NCI-H524 treated with DMSO at 0.1 percent for 48 hours (cell line): ENCODE measurements at places on chromosomes 2 and 18.

GRCh38 chr18:32358529-32358928, 112.2 kb downstream of the GAREM1 start:
- no peak for DNase-seq

DNA sequence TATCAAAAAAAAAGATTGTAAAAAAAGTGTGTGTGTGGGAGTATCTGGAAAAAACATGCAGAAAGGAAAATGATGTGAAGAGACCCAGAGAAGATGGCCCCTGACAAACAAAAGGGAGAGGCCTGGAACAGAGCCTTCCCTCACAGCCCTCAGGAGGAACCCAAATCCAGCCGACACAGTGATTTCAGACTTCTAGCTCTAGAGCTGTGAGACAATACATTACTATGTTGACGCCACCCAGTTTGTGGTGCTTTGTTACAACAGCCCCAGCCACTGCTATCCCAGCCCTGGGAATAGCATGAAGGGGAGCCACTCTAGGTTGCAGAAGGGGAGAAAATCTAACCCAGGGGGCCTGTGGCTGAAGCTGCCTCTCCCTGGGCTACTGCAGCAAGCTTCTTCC, 59.0 kb upstream of the ZBTB7C start:
- no peak for DNase-seq

DNA sequence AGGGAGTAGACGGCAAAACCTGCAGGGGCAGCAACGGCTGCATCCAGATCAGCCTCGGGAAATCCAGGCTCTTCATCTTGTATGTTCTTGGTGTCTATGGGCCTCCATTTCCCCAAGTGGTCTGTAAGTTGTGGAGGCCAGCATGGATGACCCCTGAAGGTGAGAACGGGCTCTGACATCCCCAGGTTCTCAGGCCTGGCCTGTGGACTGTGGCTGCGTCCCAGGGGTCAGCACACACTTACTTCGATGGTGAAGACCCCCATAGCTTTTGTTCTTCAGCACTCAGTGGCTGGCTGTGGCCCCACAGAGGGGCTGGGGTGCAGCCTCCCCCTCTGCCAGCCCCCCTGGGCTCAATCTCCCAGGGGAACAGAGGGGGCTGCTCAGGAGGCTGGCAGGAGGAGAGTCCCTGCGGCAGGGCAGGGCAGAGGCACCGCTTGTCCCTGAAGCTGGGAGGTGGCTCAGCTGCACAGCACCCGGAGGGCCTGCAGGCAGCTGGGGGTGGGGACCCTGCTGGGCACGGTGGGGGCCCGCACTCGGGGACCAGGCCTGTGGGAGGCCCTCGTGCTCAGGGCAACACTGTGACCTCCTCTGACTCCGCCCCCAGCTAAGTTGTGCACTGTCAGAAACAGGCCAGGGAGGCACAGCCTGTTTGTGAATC, 3.8 kb downstream of the SLC66A3 start:
- no peak for DNase-seq

DNA sequence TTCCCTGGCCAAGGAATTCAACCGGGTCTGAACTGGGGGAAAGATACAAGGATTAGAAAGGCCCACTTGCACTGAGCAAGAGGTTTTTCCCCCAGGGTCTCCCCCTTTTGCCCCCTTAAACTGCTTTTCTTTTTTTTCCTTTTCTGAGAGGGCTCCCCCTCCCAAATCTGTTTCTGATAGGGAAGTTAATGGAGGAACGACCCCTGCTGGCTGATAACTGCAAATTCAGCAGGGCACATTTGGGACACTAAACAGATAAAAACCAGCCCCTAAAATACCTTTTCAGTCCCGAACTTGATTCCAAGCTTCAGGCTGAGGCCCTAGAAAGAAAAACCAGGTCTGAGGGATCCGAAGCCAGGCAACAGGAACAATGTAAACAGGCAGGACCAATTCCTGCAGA, 1012.4 kb upstream of the CRIM1 start:
- no peak for DNase-seq

GRCh38 chr2:73939419-73939818, 12.7 kb downstream of the DGUOK start:
- no peak for DNase-seq

DNA sequence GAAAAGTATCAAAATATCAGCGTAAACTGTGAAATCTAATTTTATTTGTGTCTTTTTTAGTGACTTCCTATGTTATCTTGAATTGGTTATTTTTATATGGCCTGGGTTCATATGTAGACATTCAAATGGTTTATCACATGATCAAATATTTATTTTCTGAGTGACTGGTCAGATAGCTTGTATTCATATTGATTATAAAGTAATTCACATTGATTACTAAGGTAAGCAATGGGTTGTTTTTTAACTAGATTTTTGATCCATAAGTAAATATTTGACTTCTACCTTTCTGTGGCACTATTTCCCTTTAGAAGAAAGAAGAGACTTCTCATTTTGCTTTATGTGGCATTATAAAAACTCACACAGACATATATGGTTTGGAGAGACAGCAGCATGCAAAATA, 260.5 kb downstream of the TCF4 start:
- DNase-seq, result no peak

DNA sequence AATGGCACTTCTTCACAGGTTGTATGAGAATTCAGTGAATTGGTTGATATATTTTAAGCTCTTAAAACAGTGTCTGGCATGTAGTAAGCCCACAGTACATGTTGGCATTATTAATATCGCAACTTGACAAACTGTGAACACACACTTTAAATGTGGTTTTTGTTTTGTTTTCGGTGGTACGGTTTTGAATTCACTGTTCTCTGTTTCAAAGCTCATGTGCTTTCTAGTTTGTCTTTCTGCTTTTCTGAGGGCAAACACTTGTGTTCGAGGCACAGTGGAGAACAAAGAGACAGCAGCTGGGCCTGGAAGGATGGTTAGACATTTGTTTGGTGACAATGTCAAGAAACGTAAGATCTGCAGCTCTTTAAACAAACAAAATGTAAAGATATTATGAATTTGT, 276.5 kb upstream of the MC4R start:
- no peak for DNase-seq

DNA sequence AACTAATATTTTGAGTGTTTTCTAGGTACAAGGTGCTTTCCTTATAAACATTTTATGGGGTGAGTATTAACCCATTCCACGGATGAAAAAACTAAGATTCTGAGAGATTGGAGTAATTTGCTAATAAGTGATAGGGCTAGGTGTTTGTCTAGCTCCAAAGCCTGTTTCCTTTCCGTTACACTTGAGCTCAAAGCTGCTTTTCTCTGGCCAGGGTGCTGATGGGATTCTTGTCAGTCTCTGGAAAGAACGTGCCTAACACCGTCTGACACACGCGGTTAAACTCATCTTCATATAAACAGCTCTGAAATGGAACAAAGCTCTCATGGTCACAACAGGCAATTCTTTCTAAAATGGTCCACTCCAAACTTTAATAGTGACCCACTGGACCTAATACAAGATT, 2.0 kb upstream of the ANKRD29 start:
- no peak for DNase-seq

- DNase-seq, result peak; percentile 66
Measured at GRCh38 chr18:25231327-25231691, 120.7 kb downstream of the ZNF521 start.

DNA sequence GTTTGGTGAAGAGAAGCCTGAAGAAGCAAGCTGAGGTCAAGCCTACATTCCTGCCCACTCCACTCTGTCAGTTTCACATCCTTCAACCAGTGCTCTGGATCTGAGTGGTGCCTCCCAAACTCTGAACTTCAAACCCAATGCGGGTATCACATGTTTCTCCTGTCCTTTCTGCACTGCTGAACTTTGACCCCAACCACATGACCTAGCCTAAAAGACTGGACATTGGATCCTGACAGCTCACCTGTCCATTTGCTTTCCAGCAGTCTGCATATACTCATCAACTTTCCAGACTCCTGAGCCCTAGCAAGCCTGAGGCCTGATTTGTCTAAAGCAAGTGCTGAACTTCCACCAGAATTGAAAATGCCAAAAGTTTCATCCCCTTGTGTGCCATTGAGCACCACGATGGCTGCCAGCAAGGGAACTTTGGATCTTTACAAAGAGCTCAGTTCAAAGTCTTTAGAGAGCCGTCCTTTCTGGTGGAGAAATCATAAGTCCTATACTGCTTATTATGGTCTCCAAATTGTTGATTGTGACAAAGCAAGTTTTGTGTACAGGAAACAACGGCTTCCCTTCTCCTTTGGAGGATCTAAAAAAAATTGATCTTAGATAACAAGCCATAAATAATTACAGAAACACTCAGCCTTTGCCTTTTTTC, 37.6 kb upstream of the ITGA6 start:
- DNase-seq, result no peak

DNA sequence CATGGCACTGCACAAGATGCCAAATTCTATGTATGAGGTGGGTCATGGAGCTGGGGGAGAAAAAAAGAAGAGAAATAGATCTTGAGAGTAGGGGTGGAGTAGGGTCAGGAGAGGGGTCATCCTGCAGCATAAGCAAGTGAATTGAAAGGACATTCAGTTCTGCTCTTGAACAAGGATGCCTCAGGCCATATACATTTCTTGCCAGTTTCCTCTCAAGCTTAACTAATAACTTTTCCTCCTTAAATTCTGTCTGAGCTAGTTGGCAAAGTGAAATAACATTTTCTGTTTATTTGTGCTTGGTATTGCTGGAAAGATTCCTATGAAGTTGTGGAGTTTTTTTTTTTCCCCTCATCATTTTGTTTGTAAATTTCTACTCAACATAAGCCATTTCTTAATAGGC, 99.0 kb upstream of the LTBP1 start:
- DNase-seq, result no peak

GRCh38 chr2:49935449-49935848, 781.1 kb upstream of the FSHR start:
- no peak for DNase-seq

GRCh38 chr2:72220170-72220569, 72.5 kb upstream of the CYP26B1 start:
- peak; percentile 45 for DNase-seq

DNA sequence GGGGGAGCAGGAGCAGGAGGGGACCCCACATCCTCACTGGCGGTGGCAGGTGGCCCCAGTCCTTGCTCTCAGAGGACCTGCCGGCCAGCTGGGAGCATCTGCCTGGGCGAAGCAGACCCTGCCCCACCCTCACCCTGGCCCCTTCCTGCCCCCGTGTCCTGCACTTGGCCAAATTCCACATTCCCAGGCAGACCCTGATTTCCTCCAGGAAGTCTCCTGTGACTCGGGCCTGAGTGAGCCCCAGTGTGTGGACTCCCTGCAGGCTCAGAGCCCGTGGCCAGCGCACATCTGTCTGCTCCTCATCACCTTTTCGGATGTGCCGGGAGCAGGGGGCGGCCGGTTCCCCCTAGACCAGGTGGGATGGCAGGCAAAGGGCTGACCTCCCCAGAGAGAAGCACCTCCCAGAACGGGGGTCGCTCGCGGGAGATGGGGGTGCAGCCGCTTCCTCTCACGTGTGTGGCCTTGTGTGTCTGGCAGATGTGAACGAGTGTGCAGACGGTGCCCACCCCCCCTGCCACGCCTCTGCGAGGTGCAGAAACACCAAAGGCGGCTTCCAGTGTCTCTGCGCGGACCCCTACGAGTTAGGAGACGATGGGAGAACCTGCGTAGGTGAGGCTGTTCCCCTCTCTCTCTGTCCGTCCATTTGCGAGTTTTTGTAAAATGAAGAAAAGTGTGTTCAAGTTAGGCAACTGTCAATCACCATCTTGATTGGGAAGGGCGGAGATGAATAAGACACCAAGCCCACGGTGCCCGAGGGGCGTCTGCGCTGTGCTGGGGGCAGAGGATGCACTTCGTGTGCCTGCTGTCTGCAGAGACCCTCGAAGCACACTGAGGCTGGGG, 90.4 kb downstream of the TPO start:
- no peak for DNase-seq

DNA sequence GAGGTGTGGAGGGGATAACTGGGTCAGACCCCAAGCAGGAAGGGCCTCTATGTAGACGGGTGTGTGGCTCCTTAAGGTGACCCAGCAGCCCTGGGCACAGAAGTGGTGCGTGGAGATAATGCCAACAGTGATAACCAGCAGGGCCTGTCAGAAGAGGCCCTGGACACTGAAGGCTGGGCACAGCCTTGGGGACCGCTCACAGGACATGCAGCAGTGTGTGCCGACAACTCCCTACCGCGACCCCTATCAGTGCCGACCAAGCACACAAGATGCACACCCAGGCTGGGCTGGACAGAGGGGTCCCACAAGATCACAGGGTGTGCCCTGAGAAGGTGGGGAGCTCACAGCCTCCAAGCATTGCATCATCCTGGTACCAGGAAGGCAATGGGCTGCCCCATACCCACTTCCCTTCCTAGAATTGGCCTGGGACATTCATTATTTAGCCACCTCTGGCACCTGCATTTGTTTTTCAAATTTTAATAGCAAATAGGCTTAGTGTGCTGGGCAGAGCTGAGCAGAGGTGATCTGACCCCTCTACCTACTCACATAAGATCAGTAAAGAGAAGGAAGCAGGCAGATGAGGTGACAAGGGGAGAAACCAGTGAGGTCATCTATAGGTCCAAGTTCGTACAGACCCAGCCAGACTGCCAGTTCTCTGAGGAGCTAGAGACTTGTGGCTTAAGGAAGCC, 55.2 kb downstream of the BCL11A start:
- no peak for DNase-seq

DNA sequence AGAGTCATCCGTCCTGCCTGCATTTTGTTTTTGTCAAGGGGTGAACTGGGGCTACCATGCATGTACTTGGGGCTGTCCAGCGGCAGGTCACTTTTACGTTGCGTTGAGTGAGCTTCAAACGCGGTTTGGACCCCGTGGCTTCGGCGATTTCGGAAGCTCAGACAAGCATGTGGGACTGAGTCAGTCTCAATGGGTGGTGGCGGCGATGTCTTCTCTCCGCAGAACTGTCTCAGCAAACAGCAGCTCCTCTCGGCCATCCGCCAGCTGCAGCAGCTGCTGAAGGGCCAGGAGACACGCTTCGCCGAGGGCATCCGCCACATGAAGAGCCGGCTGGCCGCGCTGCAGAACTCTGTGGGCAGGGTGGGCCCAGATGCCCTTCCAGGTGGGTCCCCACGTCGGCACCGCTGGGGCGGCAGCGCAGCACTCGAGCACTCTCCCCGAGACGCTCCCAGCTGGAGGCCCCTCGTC, 21.3 kb downstream of the FBLN7 start:
- DNase-seq, result no peak

GRCh38 chr2:149314687-149315086, 15.7 kb upstream of the LYPD6 start:
- no peak for DNase-seq

- no peak for DNase-seq
Measured at GRCh38 chr18:53952700-53953099, 271.8 kb downstream of the MBD2 start.

- no peak for DNase-seq
Measured at GRCh38 chr18:57705832-57706595, 84.4 kb upstream of the NARS1 start.

GRCh38 chr2:156590085-156590739, 154.0 kb downstream of the GPD2 start:
- no peak for DNase-seq

DNA sequence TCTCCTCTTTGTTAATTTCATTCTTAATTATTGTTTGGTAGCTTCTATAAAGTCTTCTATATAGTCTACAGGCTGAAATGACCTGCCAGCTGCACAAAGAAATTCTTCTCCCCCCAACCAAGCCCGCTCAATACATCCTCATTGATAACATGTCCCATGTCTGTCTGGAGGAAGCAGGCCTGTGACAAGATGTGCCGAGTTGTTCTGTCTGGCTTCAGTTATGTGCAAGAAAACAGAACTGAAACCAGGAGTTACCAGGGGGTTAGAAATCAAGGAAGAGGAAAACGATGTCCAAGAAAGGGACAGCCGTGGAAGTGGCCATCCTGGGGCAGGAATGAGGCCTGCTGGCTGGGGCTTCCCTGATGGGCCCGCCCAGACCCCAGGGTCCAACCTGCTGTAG, 57.6 kb downstream of the MTCL1 start:
- no peak for DNase-seq

- DNase-seq, result no peak
Measured at GRCh38 chr2:118351796-118352195, 263.5 kb downstream of the INSIG2 start.

- no peak for DNase-seq
Measured at GRCh38 chr2:167293172-167293781, 405.0 kb downstream of the XIRP2 start.
